NB4 (cell line): ENCODE measurements at places on chromosomes 7 and 10.
A peak's percentile ranks its signal among the peaks of the same experiment; 100 is the strongest.

DNA sequence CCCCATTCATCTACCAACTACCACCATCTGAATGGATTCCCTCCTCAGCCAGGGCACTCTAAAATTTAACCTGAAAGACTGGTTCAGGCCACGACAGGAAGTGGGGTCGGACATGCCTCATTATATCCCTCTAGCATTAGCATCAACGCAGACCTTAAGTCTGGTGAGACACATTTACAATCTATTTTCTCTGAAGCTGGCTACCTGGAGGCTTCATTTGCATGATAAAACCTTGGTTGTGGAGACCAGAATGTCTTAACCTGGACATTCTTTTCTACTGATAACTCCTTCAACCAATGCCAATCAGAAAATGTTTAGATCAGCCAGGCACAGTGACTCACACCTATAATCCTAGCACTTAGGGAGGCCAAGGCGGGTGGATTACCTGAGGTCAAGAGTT lies 42.3 kb downstream of the SVOPL start:
- no peak for DNase-seq

DNA sequence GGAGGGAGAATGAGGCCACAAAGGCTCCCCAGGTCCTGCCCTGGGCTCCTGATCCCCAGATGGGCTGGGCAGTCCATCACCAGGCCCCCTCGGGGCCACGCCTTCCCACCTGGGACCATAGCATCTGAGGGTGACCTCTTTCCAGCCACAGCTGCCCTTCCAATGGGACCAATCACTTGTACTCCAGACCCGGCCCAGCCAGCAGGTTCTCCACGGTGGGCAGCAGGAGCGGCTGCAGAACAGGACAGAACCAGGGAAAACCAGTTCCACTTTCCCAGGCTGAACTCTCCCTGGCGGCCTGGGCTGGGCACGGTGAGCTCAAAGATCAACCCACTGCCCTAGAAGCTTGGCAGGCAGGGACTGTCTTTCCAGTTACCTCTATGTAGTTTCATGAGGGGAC lies 257.6 kb downstream of the MAD1L1 start:
- DNase-seq: no peak

- peak; percentile 16 for DNase-seq
These were observed 353.1 kb downstream of the THSD7A start for GRCh38 chr7:11478882-11479281.

- DNase-seq: peak; percentile 40
These were observed 13.1 kb upstream of the GOT1 start for GRCh38 chr10:99443500-99443899.

DNA sequence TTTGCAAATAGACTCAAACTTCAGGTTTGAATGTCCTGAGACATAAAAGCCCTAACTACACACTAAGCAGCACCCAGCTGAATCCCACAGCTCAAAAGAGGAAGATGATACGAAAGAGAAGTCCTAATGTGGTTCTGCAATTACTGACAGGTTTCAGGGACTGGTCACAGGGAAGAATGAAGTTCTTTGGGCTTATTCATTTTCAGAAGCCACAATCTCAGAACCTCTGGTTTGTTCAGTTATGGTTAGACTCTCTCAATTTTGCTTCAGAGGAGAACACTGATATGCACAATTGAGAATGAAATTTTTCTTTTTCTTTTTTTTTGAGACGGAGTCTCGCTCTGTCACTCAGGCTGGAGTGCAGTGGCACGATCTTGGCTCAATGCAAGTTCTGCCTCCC lies 94.6 kb upstream of the FAM180A start:
- DNase-seq: peak; percentile 25
